ENCODE measurements at places on chromosomes 16 and 17.

DNA sequence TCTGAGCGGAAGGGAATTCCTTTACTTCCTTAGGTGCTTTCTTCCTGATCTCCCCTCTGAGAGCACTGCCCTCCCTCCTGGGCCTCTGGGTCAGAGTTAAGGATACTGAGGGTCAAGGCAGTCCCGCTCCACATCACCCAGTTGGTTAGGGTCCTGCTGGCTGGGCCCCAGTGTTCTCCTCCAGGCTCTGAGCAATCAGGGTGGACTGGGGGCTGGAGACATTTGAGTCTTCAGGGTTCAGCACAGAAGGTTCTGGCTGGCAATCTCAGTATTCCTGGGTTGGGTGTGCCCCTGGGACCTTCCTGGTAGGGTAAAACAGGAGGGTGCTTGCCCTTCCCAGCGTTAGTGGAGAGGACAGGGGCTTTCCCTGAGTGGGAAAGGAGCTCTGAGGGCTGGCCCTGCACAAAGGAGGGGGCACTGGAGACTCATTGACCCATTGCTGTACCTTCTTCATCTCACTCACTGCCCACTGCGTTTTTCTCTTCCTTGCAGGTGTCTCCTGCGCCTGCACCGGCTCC is 448 bp downstream of the MT1M start:
- no peak for DNase-seq

DNA sequence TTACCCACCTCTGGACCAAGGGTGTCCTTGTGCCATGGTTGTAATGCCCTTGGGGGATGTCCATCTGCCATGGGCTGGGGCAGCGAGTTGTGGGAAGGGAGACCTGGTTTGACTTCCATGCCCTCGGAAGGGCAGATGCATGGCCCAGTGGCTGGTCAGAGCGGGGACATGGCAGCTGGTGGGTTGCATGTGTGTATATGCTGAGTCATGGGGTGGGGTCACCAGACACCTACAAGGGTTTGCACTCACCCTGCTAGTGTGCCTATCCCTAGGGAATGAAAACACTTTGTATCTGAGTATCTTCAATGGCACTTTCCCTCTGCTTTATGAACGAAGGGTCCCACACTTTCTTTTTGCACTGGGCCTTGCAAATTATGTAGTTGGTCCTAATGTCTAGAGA is 10.6 kb upstream of the HNF1B start:
- no peak for DNase-seq

DNA sequence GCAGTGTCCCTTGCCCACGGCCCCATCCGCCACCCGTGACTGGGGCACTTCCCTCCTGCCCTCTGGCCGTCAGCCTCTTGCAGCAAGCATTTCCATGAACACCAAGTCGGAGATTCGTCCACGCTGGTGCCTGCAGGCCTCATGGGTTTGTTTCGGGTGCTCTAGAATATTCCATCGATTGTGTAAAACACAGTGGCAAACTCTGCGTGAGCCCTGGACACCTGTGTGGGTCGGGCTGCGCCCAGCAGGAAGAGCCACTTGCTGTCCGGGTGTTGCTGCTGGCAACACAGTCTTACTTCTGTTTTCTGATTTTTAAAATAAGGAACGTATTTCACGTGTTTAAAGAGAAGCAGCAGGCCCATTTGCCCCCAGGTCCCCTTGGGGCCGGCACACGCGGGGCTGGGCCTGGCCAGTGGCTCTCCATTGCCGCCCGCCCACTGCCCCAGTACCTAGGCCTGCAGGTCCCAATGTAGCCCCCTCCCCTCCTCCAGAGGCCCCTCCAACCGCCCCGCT is 10.0 kb downstream of the CYBC1 start:
- DNase-seq = no peak

- no peak for DNase-seq
Observed at GRCh38 chr17:68910251-68910705, 44.9 kb downstream of the ABCA8 start.

DNA sequence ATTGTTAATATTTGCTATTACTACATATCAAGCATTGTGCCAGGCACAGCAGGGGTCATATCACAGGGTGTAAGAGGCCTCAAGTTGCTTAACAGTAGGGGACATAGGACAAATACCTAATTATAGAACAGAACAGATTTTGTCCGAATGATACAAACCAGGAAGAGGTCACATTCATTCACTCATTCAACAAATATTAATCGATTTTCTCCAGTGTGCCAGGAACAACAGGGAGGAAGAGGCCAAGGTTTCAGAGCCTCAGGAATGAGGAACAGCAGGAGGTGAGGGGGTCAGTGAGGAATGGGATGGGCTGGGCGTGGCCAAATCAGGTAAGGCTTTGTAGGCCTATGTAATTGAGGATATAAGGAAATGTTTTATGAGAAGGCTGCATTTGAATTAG is 11.2 kb upstream of the CHST4 start:
- no peak for DNase-seq

DNA sequence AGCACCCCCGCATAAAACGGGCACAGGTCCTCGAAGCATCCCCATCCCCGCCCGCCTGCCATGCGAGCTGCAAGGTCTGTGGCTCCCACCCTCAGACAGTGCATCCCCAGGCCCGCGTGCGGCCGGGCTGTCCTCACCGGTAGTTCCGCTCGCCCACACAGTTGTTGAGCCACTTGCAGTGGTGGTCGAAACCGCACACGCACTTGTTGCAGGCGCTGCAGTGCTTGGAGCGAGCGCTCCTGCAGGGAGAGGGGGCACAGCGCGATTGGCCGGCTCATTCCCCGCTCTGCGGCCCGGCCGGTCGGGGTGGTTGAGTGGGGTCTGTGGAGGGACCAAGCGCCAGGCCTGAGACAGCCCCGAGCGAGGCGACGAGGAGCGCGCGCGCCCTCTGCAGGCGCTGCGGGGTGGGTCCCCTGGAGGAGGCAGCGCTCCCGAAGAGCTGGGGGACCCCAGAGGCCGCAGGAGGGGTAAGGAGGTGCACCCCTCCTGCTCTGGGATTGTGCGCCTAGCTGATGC is 6.0 kb upstream of the TPPP3 start:
- DNase-seq = peak; percentile 69

DNA sequence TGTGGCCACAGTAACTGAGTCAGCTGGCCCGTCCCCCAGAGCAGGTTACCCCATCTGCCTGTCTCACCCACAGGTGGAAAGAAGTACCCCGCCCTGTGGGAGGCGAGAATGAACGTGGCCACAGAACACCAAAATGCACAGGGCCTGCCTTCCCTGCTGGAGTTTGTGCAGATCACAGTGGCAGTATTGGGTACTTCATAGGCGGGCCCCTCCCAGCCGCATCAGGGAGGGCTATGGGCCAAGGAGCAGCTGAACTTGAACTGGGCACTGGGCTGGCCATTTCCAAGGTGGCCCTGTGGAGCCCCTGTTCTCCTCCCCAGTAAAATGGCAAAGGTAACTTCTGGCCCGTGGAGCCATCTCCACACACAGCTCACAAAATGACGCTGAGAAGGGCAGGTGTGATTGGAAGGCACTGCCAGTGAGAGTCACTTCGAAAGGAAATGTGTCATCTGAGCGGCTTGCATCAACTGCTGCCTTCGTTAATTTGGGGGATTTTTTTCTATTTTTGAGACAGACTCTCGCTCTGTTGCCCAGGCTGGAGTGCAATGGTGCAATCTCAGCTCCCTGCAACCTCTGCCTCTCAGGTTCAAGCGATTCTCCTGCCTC is 162.9 kb downstream of the ENGASE start:
- no peak for DNase-seq
